ENCODE measurements at places on chromosomes 1 and 21.

GRCh38 chr1:44822131-44822701 is 13.9 kb downstream of the BTBD19 start:
- ATAC-seq, result no peak

DNA sequence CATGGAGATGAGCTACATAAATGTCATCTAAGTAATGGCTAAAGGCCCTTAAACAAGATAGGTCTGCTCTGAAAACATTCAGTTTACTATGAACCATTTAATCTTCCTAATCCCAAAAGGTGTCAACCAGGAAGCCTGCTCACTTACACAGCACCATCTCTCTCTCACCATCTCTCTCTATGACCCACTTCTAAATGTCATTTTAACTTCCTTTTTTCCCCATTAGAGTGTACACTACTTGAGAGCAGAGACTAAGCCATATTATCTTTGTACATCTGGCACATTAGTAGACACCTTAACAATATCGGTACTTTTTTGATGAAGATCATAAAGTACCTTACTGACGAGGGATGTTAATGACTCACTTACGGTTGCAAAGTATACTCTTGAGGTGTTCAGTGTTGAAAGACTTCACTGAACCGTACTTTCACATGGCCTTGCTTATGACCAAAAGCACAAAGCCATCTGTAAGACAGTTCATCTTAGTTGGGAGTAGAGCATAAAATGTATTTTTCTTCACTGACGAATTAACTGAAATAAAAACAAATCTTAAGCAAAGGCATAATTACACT is 25.4 kb downstream of the FBXO42 start:
- peak; percentile 71 for ATAC-seq

GRCh38 chr1:225886159-225887029 is 2.6 kb downstream of the LEFTY1 start:
- ATAC-seq, result no peak

GRCh38 chr1:93876244-93876643 is 2.8 kb downstream of the DNTTIP2 start:
- ATAC-seq, result no peak

- ATAC-seq, result no peak
Measured at GRCh38 chr1:50328552-50328951, 94.7 kb downstream of the DMRTA2 start.

DNA sequence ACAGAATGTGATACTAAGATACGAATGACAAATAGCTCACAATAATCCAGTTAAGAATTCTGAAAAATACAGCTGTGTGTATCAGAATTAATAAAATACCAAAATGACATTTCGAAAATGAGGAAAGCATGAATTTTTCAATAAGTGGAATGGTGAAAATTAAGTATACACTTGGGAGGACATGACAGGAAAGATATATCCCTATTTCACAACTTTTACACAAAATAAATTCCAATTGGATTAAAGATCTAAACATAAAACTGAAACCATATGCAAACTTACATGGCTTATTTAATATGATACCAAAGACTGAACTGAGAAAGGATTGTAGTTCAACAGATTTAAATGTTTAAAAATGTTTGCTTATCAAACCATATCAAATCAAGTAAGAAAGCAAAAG is 510.4 kb upstream of the ADAMTS5 start:
- ATAC-seq, result no peak

DNA sequence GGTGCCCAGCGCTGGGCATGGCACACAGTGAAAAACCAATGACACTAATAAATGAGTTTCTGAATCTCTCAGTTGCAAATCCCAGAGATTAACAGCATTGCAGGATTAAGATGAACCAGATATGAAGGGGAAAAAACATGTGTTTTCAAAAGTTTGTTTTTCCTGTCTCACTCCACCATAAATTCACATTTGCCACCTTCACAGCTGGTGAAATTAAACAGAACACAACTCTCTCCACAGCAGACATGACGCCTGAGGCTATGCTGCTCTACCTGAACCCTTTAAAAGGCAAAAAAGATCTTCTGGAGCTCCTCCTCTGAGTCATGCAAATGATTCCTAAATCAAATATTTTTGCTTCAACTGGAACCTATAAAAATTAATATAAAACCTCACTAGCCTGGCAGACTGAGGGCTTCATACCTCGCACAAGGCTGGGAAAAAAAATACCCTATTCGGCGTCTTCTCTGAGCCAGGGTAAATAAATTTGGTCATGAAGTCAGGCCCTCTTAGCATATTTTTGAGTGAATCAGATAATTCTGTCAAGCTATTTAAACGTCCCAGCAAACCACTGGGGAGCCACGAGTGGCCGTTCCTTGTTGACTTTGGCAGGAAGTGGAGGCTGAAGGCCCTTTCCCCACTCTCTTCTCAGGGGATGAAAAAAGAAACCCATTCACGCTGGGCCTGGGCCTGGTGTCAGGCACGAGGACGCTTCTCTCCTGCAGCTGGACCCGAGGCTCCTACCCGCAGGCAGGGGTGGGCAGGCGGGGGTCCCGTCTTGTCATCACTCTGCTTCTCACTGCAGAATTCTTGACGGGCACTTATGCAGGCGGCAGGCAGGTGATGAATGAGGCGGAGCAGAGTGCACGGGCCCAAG is 53.0 kb downstream of the DMRTB1 start:
- ATAC-seq, result no peak

- ATAC-seq, result no peak
Measured at GRCh38 chr21:44670642-44671432, 4.1 kb upstream of the KRTAP12-2 start.

GRCh38 chr1:51295926-51296325 is 34.4 kb downstream of the TTC39A start:
- no peak for ATAC-seq

DNA sequence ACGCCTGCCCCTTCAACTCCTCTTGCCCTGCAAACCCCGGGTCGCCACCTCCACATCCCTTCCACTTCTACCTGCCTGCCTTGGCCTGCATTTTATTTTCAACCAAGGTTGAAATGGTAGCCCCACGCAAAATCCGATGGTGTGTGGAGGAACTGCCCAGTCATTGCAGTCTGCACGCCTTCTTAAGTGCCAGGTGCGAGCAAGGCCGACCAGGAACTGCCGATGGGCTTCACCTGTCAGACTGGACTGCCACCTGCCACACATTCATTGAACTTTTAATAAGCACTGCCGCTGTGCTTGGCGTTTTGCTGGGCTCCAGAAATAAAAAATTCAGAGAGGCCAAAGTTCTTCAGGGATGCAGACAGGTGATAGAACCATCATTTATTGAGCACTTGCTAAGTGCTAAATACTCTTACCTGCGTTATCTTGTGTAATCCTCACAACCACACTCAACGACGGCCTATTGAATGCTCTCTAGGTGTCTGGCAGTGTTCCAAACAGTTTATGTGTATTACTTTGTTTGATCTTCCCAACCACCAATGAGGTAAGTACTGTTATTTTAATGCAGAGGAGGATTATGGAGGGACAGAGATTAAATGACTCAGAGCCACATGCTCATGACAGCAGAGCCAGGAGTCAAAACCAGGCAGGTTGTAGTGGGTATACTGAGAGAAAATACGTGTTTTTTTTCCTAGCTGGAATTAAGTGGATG is 36.2 kb downstream of the CACHD1 start:
- ATAC-seq, result peak; percentile 64

DNA sequence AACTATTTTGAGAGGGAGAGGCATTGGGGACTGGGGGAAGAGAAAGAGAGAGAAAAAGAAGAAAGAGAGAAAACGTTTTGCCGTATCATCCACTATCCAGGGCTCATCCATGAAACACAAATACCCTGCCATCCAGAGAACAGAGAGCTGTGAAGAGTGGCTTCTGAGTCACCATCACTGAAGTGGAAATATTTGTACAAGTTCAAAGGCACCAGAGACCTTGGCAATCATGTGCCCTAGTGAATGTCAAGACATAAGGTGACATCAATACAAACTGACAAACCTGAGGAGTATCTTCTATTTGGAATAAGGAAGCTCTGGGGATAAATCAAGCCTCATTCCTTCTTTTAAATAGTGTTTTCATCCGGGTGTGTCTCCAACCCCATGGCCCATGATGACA is 197.2 kb upstream of the PROX1 start:
- ATAC-seq, result no peak

GRCh38 chr21:34602061-34602460 is 12.9 kb downstream of the RCAN1 start:
- ATAC-seq, result no peak

GRCh38 chr1:50705041-50705440 is 255.0 kb downstream of the FAF1 start:
- ATAC-seq, result peak; percentile 38

All from activated CD4-positive, CD25-positive, alpha-beta regulatory T cell treated with anti-CD3 and anti-CD28 coated beads, Interleukin-2, amount 50 U/mL, for 24 hours (primary cell).